Activated effector memory CD4-positive, alpha-beta T cell treated with Interleukin-2 at 50 U/mL for 16 hours (primary cell): ENCODE measurements at places on chromosomes 2 and 18.
A peak's percentile ranks its signal among the peaks of the same experiment; 100 is the strongest.

- DNase-seq = no peak
These were observed 161.7 kb upstream of the NABP1 start for GRCh38 chr2:191516260-191516659.

DNA sequence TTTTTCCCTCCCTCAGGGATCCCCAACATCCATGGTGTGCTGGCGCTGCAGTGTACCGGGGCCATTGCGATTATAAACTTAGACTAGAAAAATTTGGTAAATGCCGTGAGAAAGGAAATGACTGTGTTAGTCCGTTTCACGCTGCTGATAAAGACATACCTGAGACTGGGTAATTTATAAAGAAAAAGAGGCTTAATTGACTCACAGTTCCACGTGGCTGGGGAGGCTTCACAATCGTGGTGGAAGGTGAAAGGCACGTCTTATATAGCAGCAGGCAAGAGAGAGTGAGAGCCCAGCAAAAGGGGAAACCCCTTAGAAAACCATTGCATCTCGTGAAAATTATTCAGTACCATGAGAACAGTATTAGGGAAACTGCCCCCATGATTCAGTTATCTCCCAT is 44.3 kb downstream of the NTSR2 start:
- DNase-seq = no peak

- no peak for DNase-seq
These were observed 16.6 kb downstream of the EFEMP1 start for GRCh38 chr2:55906993-55907392.

DNA sequence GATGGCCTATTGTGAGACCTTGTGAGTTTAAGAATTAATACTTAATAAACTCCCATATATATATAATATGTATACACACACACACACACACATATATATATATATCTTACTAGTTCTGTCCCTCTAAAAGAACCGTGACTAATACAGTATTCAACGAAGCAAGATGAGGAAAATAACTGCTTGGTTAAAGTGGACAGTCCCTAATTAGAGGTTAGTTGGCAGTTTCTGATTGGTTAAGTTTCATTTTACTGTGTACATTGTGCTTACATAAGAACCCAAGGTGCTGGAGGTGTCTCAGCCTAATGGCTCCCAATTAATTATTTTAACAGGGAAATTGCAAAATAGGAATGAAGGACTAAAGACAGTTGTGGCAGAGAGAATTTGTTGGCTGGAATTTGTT is 132.1 kb downstream of the STRN start:
- no peak for DNase-seq

DNA sequence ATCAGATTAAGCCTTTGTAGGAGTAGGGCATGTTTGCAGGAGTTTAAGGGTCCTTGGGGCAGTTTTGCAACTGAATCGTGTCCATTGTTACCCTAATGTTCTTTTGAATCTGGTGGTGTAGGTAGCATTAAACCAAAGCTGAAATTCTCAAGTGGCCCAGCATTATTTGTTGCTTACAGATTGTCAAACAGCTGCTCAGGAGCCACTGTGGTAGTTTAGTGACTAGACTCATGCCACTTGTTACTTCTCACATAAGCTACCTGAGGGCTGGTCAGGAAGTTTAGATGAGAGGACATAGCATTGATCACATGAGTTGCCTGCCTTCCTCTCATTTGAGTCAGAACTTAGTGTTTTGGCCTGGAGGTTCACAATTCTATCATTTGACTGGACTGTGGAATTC is 157.6 kb downstream of the HAUS1 start:
- DNase-seq = no peak

- DNase-seq = peak; percentile 25
These were observed 206.7 kb downstream of the MGAT5 start for GRCh38 chr2:134460583-134460998.

DNA sequence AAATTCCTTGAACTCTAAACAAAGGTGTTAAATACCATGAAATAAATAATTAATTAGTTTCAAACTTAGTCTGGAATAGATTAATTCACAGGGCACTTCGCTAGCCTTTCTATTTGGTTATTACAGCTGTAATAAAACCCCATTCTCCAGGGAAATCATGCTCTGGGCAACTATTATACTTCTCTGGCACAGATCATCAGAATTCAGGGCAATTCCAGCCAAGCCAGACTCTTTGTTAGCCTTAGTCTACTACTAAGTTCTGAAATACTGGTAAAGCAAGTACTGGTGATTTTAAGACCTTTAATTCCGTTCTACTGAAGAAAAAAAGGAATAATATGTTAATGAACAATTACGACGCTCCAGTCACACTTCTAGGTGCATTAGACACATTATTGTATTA is 123.4 kb upstream of the PDE1A start:
- DNase-seq = no peak

DNA sequence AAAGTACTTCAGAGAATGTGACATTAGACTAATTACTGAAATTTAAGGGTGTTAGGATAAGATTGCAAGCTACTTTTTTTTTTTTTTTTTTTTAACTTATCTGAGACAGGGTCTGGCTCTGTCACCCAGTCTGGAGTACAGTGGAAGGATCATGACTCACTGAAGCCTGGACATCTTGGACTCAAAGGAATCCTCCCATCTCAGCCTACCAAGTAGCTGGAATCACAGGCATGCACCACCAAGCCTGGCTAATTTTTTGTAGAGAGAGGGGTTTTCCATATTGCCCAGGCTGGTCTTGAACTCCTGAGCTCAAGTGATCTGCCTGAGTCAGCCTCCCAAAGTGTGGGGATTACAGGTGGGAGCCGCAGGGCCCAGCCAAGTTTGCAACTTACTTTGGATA is 1246.0 kb upstream of the ZEB2 start:
- DNase-seq = no peak
